Lung (tissue), 17 donors: ENCODE measurements at places on chromosomes 1 and 21. TPM values are rescaled to one million over a fixed set of nuclear protein-coding genes. Genes with fewer than 3 reads are reported as not detected.
A peak's percentile ranks its signal among the peaks of the same experiment; 100 is the strongest.

Gene RAVER2
- 30.2 TPM for total RNA-seq

DNA sequence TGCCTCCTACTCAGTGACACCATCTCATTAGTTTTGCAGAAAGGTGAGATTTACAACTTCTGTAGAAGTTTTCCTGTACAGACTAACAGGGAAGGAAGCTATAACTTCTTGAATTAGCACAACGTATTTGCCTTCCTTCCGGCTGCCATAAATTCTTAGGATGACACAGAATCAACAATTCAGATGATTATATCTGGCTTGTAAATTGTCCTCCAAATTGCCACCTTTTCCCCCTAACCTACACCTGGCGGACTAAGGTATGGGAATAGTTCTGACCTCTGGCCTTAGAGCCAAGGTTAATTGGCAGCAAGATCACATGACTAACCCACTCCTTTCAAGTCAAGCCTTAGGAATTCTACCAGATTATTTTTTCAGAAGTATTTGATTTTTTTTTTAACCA is 284.3 kb downstream of the LMO4 start:
- no peak for DNase-seq
- H3K36me3 ChIP-seq, result no peaks in the 10 kb centered on the region
- no peaks in the 10 kb centered on the region for H3K27me3 ChIP-seq
- no peak overlapping the region for H3K27ac ChIP-seq
- peaks cover 8% of the 10 kb centered on the region for H3K4me1 ChIP-seq

Gene UBE2U
- total RNA-seq, result not detected

- H3K36me3 ChIP-seq, result no peaks in the 10 kb centered on the region
- H3K4me3 ChIP-seq, result no peak overlapping the region
- H3K4me1 ChIP-seq, result no peaks in the 10 kb centered on the region
- DNase-seq, result no peak
These were observed 394.8 kb downstream of the MATN1 start for GRCh38 chr1:30328401-30329262.

- H3K4me1 ChIP-seq, result no peaks in the 10 kb centered on the region
- no peak overlapping the region for H3K27ac ChIP-seq
- DNase-seq, result no peak
These were observed 77.1 kb downstream of the NFASC start for GRCh38 chr1:204947747-204948146.

GRCh38 chr1:60274422-60275290 is 201.1 kb upstream of the C1orf87 start:
- H3K27me3 ChIP-seq, result no peaks in the 10 kb centered on the region
- H3K27ac ChIP-seq, result no peak overlapping the region
- H3K4me3 ChIP-seq, result no peak overlapping the region
- peak; percentile 40 for DNase-seq

DNA sequence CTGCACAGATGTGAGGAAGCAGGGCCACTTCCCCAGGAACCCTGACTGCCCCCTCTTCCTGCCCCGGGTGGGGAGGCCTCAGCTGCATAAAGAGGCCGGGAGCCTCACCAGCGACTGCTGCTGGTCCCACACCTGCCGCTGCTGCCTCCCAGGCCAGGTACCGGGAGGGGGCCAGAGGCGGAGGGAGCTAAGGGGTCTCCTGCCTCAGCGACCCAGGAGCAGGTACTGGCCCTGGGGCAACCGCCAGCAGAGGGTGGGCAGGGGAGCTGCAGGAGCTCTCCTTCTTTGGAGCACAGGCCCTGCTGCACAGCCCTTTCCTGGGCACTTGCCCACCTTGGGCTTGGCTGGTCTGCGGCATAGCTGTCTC is 6.8 kb downstream of the GJC2 start:
- peaks cover 7% of the 10 kb centered on the region for H3K4me1 ChIP-seq
- peaks cover 36% of the 10 kb centered on the region for H3K27me3 ChIP-seq
- no peak overlapping the region for H3K4me3 ChIP-seq
- no peak overlapping the region for H3K27ac ChIP-seq
- H3K36me3 ChIP-seq, result peaks cover 2% of the 10 kb centered on the region
- no peak for DNase-seq

DNA sequence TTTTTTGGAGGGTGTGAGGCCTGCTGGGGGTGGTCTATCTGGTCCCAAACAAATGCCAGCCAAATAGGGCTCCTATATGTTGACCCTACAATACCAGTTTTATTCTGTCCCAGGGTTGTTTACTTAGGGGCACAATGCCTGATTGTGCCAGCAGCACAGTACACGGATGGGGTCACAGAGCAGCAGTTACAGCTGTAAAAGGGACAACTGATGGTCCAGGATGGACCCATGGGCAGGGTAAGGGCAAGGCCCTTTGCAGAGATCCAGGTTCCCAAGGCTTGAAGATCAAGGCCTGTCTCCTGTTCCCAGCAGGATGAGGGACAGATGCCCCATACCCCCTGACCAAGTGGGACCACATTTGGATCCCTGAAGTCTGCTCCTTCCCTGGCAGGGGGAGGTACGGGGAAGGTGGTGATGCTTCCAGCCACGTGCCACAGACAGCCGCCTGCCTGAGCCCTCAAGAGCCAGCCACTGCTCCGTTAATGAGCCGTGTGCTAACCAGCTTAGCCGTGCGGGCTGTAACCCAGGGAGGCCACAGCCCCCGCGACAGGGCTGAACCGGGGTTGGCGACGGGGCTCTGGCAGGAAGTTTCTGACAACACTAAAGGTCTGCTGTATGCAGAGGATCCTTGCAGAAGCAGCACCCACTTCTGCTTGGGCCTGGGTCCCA is 18.2 kb downstream of the SLC6A9 start:
- DNase-seq, result no peak
- no peaks in the 10 kb centered on the region for H3K27me3 ChIP-seq
- H3K27ac ChIP-seq, result no peak overlapping the region
- no peak overlapping the region for H3K4me3 ChIP-seq
- peaks cover 7% of the 10 kb centered on the region for H3K4me1 ChIP-seq

DNA sequence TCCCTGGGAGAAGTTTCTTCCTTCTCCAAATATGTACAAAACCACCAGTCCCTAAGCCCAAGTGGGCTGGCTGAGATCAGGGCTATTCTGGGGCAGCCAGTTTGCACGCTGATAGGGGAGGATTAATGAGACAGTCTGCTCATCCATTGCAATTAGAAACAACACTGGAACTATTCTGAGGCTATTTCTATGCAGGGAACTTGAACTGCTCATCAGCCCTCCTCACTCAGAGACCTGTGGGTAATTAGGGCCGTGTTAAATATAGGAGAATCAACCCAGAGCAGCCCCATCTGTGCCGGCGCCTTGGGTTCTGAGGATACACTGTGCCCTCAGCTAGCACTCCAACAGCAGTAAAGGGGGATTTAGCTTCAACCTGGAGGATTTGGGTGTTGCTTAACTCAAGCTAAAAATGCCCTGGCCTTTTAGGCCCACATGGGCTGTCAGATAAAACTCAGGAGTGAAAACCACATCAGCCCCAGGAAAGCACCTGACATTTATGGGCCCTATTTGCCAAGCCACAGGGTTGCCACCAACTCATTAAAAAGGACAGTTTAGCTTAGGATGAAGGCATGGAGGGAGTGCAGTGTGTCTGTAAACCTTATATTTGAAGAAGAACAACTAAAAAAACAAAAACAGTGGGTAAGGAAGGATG is 53.9 kb downstream of the DUSP10 start:
- H3K4me3 ChIP-seq, result no peak overlapping the region
- no peak for DNase-seq
- H3K4me1 ChIP-seq, result no peaks in the 10 kb centered on the region

- no peak overlapping the region for H3K27ac ChIP-seq
- no peak for DNase-seq
- H3K27me3 ChIP-seq, result no peaks in the 10 kb centered on the region
- no peak overlapping the region for H3K4me3 ChIP-seq
These were observed 66.5 kb downstream of the ADGRL2 start for GRCh38 chr1:81867235-81867634.

DNA sequence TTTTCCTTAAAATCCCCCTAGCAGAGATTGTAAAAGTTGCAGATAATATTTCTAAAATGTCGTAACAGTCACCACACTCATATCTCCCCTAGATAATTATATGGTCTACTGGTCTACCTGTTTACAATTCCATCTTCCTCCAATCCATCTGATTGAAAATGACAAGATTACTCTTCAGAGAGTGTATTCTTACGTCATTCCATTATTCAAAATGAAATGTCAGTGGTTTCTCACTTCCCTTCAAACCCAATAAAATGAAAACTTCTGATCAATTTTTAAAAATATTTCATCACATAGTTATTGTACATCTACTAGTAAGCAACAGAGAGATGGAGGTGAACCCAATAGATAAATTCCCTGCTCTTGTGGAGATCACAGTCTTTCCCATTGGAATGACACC is 202.2 kb upstream of the C8B start:
- H3K36me3 ChIP-seq, result no peaks in the 10 kb centered on the region
- no peak for DNase-seq
- H3K4me1 ChIP-seq, result no peaks in the 10 kb centered on the region
- H3K27ac ChIP-seq, result no peak overlapping the region

- H3K4me1 ChIP-seq, result peaks cover 8% of the 10 kb centered on the region
- H3K4me3 ChIP-seq, result no peak overlapping the region
- no peaks in the 10 kb centered on the region for H3K27me3 ChIP-seq
- no peak overlapping the region for H3K27ac ChIP-seq
- DNase-seq, result no peak
- no peaks in the 10 kb centered on the region for H3K36me3 ChIP-seq
These were observed 99.0 kb upstream of the RAB4A start for GRCh38 chr1:229171934-229172333.

Gene KRTAP19-4
- total RNA-seq, result not detected

Gene VCAM1
- 8.0 TPM for total RNA-seq

- H3K27ac ChIP-seq, result no peak overlapping the region
- no peaks in the 10 kb centered on the region for H3K4me1 ChIP-seq
- H3K36me3 ChIP-seq, result peaks cover 14% of the 10 kb centered on the region
- no peak for DNase-seq
- no peak overlapping the region for H3K4me3 ChIP-seq
These were observed 29.4 kb downstream of the VPS26C start for GRCh38 chr21:37237764-37238163.

Gene KCNK2
- 0.71 TPM for total RNA-seq

Gene GCLM
- 25.7 TPM for total RNA-seq

Gene ZNF593OS
- total RNA-seq, result not detected

DNA sequence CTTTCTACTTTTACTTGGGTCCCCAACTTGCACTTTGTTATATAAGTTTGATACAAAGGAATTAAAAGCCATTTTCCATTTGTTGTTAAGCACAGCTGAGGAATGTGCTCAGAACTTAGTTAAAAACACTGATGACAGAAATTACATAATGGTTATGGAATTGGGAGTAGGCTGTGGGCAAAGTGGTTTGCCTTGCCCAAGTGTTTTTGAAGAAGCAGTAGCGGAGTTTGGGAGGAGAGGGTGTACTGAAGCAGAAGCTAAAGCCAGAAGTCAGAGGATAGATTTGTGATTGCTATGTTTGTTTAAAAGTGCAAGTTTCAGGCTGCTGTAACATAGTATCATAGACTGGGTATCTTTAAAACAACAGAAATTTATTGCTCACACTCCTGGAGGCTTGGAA is 391.8 kb downstream of the DUSP10 start:
- no peak overlapping the region for H3K27ac ChIP-seq
- DNase-seq, result no peak
- H3K4me1 ChIP-seq, result no peaks in the 10 kb centered on the region
- no peaks in the 10 kb centered on the region for H3K36me3 ChIP-seq
- no peak overlapping the region for H3K4me3 ChIP-seq
- no peaks in the 10 kb centered on the region for H3K27me3 ChIP-seq

DNA sequence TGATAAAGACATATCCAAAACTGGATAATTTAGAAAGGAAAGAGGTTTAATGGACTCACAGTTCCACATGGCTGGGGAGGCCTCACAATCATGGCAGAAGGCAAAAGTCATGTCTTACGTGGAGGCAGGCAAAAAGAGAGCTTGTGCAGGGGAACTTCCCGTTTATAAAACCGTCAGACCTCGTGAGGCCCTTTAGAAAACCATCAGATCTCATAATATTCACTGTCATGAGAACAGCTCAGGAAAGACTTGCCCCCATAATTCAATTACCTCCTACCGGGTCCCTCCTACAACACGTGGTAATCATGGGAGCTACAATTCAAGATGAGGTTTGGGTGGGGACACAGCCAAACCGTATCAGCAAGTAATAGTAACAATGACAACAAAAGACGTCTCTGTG is 88.2 kb upstream of the SLC25A33 start:
- no peak for DNase-seq
- H3K36me3 ChIP-seq, result no peaks in the 10 kb centered on the region
- no peak overlapping the region for H3K4me3 ChIP-seq
- H3K4me1 ChIP-seq, result peaks cover 23% of the 10 kb centered on the region
- no peak overlapping the region for H3K27ac ChIP-seq

DNA sequence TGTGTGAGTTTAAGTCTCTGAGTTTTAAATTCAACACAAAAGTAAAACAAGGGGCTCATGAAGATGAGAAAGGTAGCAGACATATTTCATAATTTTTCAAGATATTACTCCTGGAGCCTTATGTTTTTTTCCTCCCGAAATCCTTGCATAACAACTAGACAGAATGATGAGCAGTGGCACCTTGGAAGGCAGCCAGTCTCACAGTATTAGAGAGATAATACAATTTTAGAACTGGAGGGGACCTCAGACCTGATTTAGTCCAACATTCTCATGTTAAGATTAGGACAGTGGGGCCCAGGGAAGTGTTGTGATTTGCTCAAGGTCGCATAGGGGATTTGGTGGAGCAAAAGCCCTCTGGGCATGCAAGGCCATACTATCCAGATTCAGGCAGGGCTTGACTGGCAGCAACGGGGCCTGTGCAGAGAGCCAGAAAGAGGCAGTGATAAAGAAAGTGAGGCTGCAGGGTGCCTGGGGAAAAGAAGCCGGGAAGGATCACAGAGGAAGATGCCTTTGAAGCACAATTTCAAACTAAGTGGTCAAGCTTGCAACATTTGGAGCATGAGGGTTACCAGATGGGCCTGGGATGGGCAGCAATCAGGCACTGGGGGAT is 31.4 kb upstream of the BCL9 start:
- H3K36me3 ChIP-seq, result no peaks in the 10 kb centered on the region
- H3K4me1 ChIP-seq, result peaks cover 40% of the 10 kb centered on the region
- no peak overlapping the region for H3K27ac ChIP-seq
- H3K4me3 ChIP-seq, result no peak overlapping the region

Gene HHAT
- 11.3 TPM for total RNA-seq

- no peak overlapping the region for H3K4me3 ChIP-seq
- H3K27me3 ChIP-seq, result no peaks in the 10 kb centered on the region
- H3K27ac ChIP-seq, result no peak overlapping the region
These were observed 70.7 kb downstream of the EVA1C start for GRCh38 chr21:32483293-32483595.

Gene KRTAP19-3
- total RNA-seq, result not detected

DNA sequence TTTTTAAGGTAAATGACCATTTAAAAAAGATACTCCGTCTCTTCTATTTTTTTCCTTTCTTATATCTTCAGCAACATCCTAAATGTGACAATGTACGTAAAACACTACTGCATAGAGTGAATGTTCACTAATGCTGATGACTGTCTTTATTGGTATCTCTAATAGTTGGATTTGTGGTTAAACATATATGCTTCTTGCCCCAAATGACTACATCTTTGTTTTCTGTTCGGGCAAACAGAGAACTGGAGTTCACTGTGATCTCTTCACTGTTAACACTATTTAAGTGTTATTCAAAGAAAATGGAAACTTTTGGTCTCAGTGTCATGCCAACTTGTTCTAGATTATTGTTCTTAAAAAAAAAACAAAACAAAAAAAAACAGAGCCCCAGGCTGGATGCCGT is 109.4 kb downstream of the KIF26B start:
- H3K36me3 ChIP-seq, result no peaks in the 10 kb centered on the region
- no peak overlapping the region for H3K27ac ChIP-seq
- DNase-seq, result no peak

Gene LAMB3
- 121 TPM for total RNA-seq

- H3K36me3 ChIP-seq, result no peaks in the 10 kb centered on the region
- H3K4me3 ChIP-seq, result no peak overlapping the region
- no peaks in the 10 kb centered on the region for H3K27me3 ChIP-seq
- DNase-seq, result no peak
- peaks cover 5% of the 10 kb centered on the region for H3K4me1 ChIP-seq
- no peak overlapping the region for H3K27ac ChIP-seq
These were observed 38.8 kb downstream of the EGLN1 start for GRCh38 chr1:231383159-231383860.
